ENCODE measurements at places on chromosomes 13 and 19.

DNA sequence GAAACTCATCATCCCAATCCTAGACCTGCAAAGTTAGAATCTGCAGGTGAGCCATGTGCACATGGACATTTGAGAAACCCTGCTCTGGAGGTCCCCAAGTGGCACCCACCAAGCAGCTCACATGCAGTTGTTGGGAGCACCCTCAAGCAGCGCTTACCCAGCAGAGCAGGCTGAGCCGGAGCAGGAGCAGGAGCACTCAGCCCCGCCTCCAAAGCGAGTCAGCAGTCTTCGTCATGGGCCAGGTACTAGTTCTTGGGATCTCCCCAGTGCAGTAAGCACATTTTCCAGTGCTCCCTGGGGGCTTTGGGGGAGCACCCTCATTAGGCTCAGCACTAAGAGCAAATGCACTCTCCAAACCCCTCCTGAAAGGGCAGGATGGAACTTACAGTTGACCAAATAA lies 572.7 kb downstream of the IRS2 start:
- DNase-seq: no peak

- no peak for DNase-seq
Observed at GRCh38 chr19:45785781-45786532, 3.7 kb upstream of the DMPK start.

DNA sequence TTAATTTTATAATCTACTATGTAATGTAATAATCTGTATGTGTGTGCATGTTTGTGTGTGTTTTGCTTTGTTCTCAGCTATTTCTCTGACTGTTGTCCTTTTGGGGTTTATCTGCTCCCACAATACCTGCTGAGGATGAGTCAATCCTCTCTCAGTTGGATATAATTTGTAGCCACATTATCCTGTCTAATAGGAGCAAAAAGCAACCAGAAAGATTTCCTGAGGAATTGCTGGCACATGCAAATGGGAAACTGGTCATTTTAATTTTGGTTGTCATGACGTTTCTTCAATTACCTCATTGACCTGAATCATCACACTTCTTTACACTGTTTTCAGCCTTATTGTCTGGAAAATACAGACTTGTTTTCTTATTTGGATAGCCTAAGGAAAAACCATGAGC lies 488.4 kb downstream of the KLF5 start:
- DNase-seq: no peak

DNA sequence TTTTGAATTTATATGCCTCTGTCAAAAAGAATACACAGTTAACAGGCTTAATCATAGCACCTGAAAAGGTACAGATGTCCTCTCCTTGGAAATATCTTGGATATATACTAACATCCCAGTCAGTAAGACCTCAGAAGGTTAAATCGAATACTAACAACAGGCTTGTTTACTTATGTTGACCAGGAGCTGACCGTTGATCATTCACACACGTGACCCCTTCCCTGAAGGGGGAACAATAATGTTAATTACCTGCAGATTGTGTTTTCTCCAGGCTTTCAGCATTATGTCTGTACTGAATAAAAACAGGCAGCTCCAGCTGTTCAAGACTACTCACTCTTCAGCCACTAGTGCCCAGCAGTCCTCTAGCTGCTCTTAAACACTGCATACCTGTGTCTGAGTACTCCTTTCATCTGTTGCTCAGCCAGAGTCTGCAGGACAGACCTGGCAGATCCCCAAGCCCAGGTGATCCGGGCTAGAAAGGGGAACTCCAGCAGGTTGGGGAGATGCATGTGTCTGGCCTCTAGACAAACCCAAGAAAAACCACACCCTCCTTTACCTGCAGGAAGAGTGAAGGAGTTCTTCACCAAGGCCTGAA lies 163.9 kb downstream of the RNF17 start:
- DNase-seq: no peak

DNA sequence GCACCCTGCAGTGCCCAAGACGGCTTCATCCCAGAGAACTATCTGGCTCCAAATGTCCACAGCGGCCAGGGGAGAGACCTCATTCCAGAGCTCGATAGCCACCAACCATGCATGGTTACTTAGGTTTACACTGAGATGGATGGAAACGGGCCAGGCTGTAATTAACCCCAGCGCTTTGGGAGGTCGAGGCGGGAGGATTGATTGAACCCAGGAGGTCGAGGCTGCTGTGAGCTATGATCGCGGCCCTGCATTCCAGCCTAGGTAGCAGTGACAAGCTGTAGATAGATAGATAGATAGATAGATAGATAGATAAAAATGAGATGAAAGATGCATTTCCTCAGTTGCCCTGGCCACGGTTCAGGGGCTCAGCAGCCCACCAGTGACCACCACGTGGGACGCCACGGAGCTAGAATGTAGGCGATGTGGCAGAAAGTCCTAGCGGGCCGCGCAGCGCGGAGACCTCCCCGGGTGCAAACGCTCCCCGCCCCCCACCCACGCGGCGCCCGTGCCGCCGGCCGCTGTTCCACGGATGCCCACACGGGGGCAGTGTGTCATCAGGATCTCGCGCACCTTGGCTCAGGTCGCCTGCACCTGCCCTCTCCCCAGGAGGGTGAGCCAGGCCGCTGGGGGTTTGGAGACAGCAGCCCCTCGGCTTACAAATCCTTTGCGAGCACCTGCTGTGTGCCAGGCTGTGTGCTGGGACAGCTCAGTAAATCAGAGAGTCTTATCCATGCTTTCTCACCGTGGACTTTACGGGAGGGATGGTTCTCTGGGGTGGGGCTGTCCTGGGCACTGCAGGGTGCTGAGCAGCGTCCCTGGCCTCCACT lies 13.5 kb upstream of the TLE5 start:
- no peak for DNase-seq
